ENCODE measurements at places on chromosomes 2 and 18.

GRCh38 chr2:224165901-224166319 lies 126.8 kb upstream of the SERPINE2 start:
- no peak for DNase-seq

GRCh38 chr2:152284398-152284797 lies 50.6 kb upstream of the FMNL2 start:
- no peak for DNase-seq

DNA sequence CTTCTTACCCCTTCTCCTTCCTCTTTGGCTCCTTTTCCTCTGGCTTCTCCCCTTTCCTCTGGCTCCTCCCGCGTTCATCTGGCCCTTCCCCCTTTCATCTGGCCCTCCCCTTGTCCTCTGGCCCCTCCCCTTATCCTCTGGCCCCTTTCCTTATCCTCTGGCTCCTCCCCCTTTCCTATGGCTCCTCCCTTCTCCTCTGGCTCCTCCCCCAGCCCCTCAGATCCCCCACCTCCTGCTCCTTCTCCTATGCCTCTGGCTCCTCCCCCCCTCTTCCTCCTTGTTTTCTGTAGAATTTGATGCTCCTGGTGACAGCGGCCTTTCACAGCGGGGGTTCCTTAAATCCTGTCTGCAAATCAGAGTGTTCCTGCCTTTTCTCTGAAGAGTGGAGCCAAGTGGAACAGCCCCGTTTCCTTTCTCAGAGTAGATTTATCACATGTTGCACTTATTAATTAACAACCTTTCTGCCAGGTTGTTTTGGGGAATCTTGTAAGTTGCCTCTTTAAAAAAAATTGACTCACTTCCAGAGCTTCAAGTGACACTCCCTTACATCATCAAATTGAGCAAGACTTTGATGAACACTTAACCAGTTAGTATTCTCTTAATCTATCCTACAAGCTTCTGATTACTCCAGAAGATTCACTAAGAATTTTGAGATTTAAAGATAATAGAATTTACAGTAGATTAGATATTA lies 27.9 kb downstream of the FABP1 start:
- DNase-seq, result no peak

GRCh38 chr2:15826273-15826717 lies 114.1 kb upstream of the MYCN start:
- DNase-seq, result no peak

DNA sequence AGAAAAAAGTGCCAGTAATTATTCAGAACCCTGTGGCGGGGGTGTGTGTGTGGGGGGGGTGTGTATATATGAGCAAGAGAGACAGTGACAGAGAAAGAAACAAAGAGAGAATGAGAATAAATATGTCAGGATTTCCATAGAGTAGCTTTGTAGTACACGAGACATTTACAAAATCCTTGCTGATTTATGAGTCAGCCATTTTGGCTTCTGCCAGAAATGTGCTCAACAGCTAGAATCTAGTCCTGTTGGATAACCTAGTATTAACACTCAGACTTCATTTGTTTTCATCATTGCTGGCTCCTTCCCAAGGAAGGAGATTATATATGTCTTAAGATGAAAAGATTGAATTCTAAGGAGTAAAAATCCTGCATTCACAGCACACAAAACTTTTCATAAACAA lies 140.5 kb upstream of the HNRNPA3 start:
- DNase-seq, result no peak

DNA sequence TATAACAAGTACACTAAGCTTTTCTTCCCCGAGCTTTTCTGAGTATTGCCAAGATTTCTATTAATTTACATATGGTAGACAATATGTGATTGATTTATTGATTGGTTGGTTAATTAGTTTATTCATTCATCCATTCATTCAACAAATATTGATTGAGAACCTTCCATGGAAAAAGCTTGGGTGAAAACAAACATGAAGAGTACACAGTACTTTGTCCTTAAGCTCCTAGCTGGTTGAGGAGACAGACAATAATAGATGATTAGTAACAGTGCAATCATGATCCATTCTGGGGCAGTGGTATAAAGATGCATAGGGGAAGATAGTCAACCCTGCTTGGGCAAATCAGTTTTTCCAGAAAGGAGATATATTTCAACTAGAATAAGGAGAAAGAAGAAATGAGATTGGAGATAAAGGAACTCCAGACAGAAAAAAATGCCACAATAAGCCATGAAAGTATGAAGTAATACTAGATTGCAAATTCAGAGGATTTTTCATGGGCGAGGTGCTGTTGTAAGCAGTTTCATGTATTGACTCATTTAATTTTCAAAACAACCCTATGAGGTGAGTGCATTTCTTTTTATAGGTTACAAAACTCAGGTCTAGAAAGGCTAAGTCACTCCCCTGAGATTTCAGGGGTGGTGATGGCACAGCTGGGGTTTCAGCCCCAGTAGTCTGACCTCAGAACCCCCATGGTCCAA lies 129.5 kb downstream of the RND3 start:
- DNase-seq, result no peak

DNA sequence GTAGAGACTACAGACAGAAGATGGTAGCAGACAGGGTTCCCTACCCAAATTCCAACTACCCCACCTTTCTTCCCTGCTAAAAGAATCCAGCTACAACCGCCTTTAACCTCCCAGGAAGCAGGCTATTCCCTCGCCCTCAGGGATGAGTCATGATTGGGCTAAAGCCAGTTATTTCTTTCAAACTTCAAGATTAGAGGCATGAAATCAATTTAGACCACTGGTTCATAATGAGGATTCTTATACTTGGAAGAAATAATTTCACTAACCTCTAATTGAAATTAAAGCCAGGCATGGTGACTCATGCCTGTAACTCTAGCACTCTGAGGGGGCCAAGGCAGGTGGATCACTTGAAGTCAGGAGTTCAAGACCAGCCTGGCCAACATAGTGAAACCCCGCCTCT lies 20.0 kb downstream of the TRIP12 start:
- DNase-seq, result no peak

GRCh38 chr18:61123309-61123708 lies 209.9 kb upstream of the CDH20 start:
- no peak for DNase-seq

- no peak for DNase-seq
Observed at GRCh38 chr2:2942225-2942624, 435.4 kb downstream of the EIPR1 start.

DNA sequence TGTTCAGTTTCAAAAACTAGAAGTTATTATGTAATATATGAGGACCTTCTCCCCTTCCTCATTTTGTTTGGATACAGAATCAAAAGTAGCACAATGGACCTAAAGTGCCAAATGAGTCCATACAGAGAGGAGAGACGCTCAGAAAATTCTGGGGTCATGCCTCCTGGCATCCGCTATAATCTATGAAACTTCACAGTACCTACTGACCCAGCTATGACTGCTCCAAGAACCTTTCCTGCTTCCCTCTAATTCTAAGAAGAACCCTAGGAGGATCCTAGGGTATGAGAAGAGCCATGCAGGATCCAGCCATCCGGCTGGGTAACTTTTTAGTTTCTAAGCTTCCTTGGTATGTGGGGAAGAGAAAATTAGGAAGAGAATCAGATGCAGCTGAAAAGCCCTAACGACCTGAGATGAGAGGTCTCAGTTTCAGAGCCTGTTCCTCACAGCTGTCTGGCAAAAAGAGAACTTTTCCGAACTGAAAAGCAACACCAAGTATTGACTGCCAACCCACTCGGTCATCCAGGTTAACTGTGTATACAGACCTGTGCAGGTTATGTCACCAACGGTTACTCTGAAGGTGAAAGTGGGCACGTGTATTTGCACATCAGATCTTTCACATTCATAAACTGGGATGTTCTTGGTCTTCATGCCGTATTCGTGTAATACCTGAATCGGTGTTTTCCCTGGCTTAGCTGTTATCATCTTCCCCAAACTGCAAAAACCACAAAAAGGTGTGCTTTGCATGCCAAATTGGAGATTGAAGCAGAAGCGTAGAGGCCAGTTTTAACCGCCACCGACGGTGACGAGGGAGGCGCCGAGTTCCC lies 1.1 kb downstream of the PRKRA start:
- no peak for DNase-seq

DNA sequence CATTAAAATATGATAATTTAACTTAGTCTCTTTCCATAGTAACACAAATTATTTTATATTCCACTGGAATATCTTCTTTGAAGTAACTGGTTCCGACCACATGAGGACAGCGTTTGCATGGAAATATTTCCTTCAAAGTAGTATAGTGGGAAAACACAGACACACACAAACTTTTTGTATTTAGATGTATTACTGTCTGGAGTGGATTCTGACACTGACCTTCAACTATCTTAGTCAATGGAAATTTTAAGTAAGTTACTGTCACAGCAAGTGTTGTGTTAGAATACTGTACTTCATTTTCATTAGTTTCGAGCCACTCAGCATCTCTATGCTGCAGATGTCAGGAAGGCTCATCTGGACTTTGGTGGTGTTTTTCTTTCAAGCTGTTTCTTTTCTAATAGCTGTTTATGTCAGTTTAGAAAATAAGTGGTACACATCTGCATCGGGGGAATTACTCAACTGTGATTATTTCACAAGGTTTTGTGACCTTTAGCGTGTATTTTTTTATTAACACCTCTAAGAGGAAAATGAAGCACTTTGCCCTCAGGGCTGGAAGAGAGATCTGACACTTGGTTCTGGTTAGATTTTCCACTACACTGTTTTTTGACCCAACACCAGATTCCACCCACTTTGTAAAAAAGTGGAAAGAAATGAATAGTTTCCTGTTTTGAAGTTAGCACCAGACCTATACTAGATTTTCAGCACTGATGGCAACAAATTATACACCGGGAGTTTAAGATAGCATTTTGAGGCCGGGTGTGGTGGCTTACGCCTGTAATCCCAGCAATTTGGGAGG lies 18.9 kb upstream of the THOC1 start:
- DNase-seq, result no peak

DNA sequence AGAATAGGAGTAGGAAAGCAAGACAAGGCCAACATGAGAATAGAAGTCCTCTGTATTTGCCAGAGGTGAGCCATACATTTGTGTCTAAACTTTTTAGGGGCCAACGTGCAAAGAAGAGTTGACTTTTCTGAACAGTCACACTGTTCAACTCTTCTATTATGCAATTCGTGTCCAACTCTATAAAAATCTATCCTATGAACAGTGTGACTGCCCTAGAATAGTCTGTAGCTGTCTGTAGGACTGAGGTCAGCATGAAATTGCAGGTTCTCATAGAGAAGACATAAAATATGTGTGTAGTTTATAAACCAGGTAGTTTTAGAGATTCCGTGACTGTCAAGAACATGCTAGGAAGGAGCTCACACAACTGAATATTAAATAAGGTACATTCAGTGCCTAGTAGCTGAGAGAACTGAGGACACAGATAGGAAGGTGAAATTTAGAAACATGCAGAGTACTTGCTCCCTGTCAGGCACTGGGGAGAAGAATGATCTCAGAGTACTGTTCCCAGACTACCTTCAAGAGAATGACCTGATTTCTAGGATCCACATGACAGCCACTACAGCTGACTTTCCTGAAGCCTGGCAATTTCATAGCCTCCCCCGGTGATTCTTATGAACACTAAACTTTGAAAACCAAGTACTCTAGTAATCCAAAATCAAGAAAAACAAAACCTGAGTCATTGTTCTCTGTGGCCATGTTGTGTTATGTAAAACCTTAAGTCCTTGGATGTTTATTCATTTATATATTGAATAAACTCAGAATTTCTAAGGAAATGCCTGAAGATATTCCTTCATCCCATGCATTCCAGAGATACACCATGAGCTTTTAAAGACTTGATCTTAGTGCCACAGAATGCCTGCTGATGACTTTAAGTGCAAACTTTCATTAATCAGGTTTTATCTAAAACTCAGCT lies 201.5 kb upstream of the BOD1L2 start:
- DNase-seq, result no peak

DNA sequence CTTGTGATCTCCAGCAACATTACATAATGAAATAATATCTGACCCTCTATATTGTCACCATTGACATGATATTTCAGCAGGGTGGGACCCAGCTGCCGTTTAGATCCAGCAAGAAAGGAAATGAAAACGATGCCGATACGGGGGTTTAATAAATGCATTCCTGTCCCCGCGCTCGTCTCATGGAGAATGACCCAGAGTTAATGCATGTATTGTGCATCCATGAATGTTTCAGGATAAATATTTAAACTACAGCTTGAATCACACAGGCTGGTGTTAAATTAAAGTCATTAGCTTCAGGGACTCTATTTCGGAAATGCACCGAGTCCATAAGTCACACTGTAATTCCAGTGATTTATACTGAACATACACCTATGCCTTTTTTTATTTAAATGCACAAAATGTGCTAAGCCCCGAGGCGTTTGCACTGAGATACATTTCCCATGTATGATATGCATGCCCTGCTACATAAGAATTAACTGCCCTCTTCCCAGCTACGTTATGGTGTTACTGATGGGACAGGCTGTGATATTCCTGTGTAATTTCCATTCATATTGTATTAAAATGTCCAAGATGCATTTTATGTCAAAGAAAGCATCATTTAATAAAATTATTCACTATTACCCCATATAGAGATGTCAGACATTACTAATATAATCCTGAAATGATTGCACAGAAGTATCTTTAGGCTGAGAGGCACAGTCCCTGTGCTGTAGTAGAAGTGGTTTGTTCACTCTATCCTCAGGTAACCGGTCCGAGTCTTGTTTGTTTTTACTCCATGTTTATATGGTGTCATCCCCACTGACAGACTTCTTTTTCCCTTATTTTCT lies 109.3 kb upstream of the ZNF516 start:
- DNase-seq, result no peak

GRCh38 chr2:105139556-105140239 lies 101.8 kb downstream of the MRPS9 start:
- DNase-seq, result no peak

GRCh38 chr2:236010920-236011685 lies 157.1 kb downstream of the GBX2 start:
- DNase-seq, result no peak

DNA sequence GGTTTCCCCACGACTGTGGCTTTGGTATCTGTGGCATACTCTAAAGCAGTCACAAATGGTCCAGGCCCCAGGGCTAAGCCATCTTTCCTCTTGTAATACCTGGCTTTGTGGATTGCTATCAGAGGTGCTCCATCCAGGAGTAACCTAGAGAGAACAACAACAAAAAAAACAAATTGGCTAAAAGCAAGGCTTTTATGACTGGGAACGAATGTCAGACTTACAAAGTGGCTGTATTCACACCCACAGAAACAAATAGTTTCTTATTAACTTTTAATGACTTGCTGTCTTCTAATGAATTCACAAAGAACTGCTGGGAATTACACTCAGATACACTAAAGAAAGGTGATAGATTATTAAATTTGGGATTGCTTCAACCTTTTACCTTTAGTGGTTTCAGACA lies 35.1 kb downstream of the HDHD2 start:
- DNase-seq, result no peak

- DNase-seq, result no peak
Observed at GRCh38 chr2:216144857-216145256, 35.7 kb downstream of the XRCC5 start.

All from NCI-H187 (cell line).